ENCODE measurements at places on chromosomes 2 and 18.

DNA sequence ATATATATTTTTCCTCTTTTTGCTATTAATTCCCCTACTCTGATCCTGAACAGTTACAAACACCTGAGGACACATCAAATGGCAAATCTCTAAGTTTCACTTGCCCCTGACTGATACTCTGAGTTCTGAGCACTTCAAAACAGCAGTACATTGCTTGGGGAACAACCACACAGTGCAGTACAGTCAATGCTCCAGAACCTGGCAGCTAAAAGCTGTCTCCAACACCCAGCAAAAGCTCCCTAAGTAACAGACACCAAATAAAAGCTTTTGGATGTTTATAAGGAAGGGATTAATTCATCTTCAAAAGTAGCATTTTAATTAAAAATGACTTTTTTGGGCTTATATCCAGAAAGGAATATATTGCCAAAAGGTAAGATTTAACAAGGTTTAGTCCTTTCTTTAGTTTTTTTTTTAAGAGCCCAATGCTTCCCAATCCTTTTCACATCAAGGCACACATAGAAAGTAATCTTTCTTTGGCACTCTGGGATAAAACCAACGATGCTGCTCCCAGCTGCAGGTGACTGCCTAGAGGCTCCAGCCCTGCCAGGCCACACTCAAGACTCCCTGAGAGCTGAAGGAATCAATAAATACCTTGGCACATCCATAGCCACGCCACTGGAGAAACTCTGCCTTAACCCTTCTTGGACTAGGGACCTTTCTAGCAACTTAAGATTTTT lies 164.9 kb upstream of the ZFP36L2 start:
- no peak for DNase-seq

DNA sequence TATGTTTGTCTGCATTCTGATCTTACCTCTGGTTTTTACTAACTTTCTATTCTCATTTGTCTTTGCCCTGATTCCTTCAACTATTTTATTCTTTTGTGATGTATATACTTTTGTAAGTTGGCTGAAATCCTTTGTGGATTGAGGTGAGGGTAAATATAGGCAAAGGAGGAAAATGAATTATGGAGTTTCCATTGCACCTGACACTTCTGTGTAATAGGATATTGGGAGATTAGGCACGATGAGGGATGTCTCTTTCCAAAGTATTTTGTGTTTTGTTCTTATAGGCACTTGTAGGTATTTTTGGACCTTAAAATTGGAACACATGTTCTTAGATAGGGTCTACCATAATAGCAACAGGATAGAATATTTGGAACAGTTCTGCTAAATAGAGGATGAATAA lies 76.4 kb downstream of the HRH4 start:
- DNase-seq: no peak

GRCh38 chr2:152406836-152407161 lies 71.8 kb downstream of the FMNL2 start:
- no peak for DNase-seq

GRCh38 chr18:53601344-53601743 lies 623.1 kb downstream of the MBD2 start:
- no peak for DNase-seq

DNA sequence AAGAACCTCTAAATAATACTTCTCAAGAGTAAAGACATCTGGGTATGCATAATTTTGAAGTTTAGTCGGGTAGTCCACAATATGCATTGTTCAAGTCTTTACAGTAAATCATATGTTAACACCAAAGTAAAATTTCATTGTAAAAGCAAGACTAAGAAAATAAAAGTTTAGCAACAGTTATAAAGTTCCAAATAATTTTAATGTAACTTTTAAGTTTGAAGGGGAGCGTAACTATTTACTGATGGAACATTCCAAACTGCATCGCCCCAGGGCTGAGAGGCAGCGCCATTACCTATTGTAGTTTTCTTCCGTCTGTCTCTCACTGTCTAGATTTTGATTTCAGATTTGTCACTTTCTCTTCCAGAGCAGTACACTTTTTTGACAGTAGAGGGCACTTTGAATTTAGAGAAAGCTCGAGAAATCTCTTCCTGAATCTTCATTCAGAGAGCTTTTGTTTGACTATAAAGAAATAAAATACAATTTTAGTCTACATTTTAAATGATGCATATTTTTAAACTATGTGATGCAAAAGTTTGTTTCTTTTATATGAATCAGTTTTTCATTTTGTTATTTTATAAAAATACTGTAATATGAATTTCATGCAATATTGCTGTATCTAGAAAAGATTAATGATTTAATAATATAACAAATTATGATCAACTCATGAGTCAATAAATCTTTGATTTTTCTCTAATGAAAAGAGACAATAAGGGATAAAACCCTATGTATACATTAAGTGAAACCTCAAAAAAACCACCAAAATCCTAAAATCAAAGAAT lies 389.8 kb downstream of the FIGN start:
- DNase-seq: no peak

- no peak for DNase-seq
Measured at GRCh38 chr2:231929961-231930592, 3.9 kb upstream of the NPPC start.

- DNase-seq: no peak
Measured at GRCh38 chr2:65420712-65421431, 11.5 kb downstream of the SPRED2 start.

GRCh38 chr18:58258692-58259342 lies 214.8 kb downstream of the NEDD4L start:
- no peak for DNase-seq

DNA sequence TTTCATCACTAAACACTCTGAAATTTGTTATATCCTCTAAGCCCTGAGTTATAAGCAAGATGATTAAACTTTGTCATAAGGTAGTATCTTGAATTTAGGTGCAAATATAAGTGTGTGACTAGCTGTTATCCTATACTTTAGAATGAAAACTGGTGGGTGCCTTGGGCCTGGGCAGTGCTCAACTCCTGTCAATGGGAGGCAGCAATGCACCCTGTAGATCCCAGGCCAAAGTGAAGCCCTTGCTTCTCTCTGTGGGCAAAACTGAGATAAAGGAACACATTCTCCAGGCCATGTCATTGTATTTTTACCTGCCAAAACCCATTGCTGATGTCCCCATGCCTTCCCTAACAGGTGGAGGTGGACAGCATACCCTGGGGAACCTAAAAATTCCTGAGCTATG lies 525.2 kb downstream of the TNS1 start:
- no peak for DNase-seq

DNA sequence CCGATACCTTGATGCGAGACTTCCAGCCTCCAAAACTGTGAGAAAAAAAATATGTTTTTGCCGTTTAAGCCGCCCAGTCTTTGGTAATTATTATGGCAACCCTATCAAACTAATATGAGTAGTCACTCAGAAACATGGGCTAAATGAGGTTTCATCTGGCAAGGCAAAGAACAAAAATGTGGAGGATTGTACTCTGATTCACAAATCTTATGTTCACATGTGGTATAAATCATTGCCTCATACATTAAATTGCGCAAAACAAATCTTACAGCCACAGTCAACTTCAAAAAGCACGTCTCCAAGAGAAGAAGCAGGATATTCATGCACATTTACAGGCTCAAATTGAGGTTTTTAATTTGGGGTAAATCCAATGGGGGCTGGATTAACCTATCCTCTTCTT lies 1435.4 kb upstream of the LRRTM1 start:
- DNase-seq: no peak

DNA sequence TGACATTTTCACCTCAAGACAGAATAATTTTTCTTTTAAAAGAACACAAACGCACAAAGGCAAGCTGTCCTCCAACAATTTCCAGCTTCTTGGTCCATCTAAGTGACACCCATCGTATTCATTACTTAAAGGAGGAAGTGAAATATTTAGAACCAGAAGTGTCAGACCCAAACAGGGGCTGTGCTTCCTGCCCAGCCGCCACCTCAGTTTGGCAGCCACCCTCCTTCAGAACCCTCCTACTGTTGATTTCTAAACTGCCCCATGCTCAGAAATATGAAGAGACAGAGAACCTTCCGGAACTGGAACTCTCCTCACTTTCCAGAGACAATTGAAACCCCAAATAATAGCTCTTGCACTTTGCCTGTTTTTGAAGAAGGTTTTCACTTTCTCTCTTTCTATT lies 734.8 kb upstream of the SALL3 start:
- no peak for DNase-seq

DNA sequence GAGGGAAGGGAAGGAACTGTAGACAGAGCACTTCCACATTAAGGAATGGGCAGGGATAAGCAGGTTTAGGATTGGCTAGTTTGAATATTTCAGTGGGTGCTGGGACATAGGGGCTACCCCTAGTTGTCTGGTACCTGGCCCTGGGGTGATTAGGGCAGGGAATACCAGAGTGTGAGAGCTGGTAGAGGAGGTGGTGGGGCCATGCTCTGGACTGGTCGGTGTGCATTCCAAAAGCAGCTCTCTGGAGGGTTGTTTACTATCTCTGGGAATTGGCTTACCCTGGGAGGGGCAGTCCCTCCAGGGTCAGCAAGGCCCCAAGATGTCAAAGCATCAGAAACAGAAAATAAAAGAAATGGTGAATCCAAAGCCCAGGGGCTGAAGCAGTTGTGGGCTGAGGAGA lies 103.8 kb downstream of the LAMA3 start:
- DNase-seq: no peak

- no peak for DNase-seq
Measured at GRCh38 chr2:230765611-230766300, 53.1 kb downstream of the CAB39 start.

DNA sequence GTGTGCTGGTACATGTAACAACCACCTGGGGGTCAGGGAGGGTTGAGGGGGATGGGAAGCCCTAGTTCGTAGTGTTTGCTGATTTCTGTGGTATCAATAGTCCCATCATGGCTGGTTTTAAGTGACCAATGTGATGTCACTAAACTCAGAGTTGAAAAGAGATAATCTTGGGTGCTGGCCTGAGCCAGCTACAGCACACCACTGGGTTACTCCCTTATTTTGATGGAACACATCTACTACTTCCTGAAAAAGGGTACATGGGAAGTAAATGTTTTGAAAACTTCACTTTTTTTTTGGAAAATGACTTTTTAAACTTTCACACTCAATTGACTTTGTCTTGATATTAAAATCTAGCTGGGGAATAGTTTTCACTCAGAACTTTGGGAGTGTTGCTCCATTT lies 87.0 kb upstream of the CXCR4 start:
- no peak for DNase-seq

GRCh38 chr2:40457837-40458236 lies 5.9 kb upstream of the SLC8A1 start:
- no peak for DNase-seq

DNA sequence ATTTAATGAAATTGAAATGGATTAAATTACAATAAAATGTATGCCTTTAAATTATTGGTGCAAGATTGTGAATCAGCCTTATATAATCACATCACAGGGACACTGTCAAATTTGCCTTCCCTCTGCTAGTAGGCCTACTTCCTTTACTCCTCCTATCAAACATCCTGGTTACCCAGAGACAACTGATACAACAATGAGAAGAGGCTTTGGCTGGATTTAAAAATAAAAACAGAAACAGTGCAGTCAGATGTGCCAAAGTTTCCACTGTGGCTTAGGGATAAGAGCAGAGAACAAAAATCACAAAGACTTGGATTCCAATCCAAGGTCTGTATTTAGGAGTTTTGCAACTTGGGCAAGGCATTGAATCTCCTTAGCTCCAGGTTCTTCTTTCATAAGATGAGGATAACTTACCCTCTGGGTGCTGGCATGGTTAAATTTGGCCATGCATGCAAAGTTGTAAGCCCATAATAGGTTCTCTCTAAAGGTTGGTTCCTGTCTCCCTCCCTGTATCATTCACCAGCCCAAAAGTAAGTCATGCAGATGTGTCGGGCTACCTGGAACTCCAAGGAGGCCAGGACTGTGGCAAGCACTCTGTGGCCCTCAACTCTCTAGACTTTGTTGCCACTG lies 99.3 kb upstream of the LRATD1 start:
- no peak for DNase-seq

DNA sequence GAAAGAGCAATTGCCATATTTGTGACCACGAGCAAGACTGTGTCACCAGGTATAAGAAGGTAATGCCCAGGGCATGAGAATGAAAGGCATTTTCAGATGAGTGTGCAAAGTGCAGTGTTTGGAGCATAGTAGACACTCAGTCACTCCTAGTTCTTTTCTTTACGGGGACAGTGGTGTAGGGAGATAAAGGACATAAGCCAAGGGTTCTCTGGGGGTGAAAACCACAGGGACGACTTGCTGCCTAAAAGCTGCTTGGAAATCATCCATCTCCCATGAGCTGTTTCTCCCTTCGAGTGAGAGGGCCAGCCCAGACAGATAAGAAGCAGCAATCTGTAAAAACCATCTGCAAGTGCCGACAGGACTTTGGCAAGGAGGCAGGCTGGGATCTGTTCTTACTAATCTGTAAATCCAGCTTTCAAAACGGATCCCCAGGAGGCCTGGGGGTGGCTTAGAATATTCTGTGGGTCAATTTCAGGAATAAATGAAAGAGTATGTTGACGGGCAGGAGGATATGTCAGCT lies 221.6 kb downstream of the LPIN1 start:
- no peak for DNase-seq

DNA sequence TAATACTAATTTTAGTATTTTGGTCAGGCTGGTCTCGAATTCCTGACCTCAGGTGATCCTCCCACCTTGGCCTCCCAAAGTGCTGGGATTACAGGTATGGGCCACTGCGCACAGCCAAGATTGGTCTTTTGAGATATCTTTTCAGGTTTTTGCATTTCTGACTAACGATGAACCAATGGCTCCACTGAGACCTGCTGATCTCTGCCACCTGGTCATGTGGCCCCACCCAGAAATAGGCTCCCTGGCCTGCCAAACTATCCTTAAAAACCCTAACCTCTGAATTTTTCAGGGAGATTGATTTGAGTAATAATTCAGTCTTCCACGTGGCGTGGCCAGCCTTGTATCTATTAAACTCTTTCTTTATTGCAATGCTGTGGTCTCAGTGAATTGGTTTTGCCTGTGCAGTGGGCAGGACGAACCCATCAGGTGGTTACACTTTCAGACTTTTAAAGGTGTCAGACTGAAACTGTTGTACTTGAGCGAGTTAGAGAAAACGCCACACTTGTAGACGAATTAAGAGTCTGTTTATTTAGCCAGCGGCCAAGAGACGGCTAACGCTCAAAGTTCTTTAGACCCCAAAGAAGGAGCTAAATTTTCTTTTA lies 85.8 kb upstream of the MSH6 start:
- DNase-seq: no peak

DNA sequence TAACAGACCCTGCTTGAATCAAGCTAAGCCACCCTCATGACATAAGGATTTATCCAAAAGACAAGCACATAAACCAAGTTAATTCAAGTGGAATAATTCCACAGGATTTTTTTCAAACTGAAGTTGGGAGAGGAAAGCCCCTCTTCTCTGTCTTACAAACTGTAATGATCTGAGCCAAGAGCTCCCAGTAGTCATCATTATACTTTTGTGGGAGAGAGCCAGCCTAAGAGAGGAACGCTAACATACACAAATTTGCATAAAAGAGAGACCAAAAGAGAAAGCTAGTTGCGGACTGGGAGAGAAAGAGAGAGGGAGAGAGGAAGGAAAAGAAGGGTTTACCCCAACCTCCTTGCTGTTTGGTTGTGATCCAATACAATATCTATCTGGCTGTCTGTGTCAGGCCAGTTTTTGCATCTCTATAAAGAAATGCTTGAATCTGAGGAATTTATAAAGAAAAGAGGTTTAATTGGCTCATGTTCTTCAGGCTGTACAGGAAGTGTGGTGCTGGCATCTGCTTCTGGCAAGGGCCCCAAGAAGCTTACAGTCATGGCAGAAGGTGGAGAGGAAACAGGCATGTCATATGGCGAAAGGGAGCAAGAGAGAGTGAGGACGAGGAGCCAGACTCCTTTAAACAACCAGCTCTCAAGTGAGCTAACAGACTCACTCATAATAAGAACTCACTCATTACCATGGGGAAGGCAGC lies 20.8 kb upstream of the PUM2 start:
- no peak for DNase-seq

- DNase-seq: no peak
Measured at GRCh38 chr2:240816584-240817495, 3.2 kb downstream of the KIF1A start.
